Midbrain (tissue), 1 donor: ENCODE measurements at places on chromosomes 2 and 18.

DNA sequence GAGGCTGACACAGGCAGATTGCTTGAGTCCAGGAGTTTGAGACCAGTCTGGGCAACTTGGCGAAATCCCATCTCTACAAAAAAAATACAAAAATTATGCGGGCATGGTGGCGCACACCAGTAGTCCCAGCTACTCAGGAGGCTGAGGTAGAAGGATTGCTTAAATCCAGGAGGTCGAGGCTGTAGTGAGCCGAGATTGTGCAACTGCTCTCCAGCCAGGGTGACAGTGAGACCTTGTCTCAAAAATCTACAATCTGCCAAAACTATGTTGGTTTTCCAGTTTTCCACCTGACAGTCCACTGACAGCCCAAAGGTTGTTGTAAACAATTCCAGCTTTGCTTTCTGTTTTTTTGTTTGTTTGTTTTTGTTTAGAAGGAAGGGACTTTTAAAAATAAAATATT is 51.3 kb downstream of the KCMF1 start:
- no peak for DNase-seq

GRCh38 chr2:200814276-200814815 is 2.6 kb downstream of the BZW1 start:
- DNase-seq = no peak

- no peak for DNase-seq
Observed at GRCh38 chr2:220078439-220078838, 451.0 kb downstream of the SLC4A3 start.

DNA sequence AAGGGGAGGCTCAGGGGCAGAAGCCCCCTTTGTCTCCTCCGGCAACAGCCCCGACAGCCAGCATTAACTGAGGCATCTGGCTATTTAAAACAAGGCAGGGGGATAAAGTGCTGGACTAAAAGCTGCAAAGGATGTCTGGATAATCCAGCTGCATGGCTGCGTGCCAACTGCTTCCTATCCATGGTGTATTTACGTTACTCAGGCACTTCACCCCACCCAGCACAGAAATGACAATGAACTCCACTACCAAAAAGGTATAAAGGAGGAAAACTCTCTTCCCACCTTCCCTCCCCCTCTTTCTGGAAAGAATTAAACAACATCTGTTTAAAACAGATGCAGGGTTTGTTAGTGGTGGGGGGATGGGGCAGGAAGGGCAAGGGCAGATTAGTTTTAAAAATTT is 82.5 kb downstream of the SPRED2 start:
- no peak for DNase-seq

DNA sequence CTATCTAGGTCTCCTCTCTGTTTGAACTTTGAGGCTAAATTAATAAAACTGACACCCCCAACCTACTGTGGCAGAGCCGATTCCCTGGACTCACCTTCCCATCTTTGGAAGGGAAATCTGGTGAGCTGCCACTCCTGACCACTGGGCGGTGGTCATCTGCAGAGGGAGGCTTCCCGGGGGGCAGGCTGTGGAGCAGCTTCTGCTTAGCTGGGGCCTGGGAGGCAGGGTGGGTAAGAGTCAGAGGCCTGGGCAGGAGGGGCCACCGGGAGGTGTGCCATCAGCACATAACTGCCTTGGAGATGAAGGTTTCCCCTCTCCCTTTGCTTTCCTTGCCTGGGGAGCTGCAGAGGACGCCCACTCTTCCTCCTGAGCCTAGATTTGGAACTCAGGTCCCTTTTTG is 2.3 kb upstream of the NPPC start:
- DNase-seq = no peak

GRCh38 chr18:56992777-56993176 is 154.1 kb upstream of the BOD1L2 start:
- DNase-seq = no peak

GRCh38 chr2:7555260-7555659 is 638.0 kb downstream of the RNF144A start:
- no peak for DNase-seq

GRCh38 chr18:58604311-58604710 is 24.6 kb downstream of the ALPK2 start:
- DNase-seq = no peak

- no peak for DNase-seq
Observed at GRCh38 chr2:157932480-157933159, 56.5 kb upstream of the ACVR1 start.

- DNase-seq = no peak
Observed at GRCh38 chr18:58041633-58042032, 2.4 kb upstream of the NEDD4L start.

GRCh38 chr18:48428475-48429177 is 19.4 kb upstream of the ZBTB7C start:
- DNase-seq = no peak

GRCh38 chr2:41101281-41101680 is 649.4 kb upstream of the SLC8A1 start:
- DNase-seq = no peak

GRCh38 chr2:49044350-49045079 is 109.8 kb downstream of the FSHR start:
- DNase-seq = peak; percentile 14

- DNase-seq = no peak
Observed at GRCh38 chr2:17821535-17822444, 5.5 kb downstream of the MSGN1 start.

DNA sequence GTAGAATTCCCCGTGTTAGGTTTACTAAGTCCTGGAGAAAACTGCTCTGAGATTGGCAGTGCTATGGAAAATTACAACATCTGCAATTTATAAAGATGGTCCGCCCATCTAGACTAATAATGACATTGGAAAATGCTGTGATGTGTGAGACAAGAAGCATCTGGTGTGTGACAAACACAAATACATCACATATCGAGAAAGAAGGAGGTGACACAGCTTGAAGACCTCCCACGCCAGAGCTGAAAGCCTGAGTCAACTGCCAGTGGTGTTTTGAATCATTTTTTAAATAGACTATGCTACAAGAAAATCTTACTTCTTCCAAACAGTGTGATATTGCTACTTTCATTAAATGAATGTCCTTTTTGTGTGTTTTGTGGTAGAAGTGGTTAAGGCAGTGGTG is 8.6 kb upstream of the ANO7 start:
- DNase-seq = no peak

DNA sequence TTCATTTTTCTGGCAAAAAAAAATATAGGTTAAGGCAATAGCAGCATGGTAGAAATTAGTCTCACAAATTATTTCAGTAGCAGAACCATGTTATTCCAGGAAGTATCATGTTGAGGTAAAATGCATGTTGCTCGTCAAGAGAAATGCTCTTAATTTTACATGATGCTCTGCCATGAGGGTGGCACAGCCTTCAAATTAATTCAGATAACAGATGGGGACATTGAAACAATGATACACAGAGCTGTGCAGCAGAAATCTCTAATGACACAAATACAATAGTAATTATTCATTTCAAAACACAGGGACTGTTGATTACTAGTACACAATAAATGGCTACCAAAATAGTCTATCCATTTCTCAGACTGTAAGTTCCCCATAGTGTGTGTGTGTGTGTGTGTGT is 24.8 kb downstream of the GAREM1 start:
- peak; percentile 33 for DNase-seq

DNA sequence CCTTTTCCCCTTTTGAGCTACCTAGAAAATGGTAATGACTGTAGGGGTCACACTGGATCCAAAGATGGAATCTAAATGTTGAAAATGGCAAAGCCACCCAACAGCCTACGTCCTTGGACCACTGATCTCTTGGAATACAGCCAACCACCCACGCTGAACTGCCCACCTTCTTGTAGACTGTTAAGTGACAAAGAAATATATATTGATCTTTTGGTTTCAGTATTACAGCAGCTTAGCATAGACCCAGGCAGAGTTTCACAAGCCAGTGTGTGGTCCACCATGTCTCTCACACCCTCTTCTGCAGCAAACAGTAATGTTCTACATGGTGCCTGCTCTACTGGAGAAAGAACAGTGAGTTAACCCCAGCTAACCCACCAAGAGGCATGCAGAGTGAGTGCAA is 20.2 kb downstream of the CACNB4 start:
- no peak for DNase-seq

- DNase-seq = no peak
Observed at GRCh38 chr2:70354264-70354949, 52.5 kb upstream of the FAM136A start.

GRCh38 chr2:47535996-47536395 is 133.0 kb downstream of the MSH2 start:
- no peak for DNase-seq

DNA sequence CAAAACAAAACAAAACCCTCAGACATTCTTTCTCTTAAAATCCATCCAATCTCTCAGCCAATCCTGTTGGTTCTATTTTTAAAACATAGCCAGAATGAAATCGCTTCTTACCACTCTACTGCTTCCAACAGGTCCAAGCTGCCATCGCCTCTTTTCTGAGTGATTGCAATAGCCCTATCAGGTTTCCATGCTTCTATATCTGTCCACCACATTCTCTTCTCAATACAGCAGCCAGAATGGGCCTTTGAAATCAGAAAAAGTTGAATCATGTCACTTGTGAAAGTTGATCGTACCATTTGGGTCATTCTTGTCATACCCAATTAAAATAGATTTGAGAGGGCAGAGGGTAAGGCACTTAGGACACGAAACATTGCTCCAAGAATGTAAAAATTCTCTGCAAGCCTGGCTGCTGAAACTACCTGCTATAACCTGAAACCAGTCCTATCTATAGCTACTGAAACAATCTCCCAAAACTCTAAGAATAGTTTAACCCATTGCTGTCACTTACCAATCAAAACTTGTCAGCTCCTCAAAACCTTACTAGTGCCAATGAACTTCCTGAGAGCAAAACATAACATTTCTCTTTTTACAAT is 3.3 kb upstream of the MTLN start:
- DNase-seq = no peak

DNA sequence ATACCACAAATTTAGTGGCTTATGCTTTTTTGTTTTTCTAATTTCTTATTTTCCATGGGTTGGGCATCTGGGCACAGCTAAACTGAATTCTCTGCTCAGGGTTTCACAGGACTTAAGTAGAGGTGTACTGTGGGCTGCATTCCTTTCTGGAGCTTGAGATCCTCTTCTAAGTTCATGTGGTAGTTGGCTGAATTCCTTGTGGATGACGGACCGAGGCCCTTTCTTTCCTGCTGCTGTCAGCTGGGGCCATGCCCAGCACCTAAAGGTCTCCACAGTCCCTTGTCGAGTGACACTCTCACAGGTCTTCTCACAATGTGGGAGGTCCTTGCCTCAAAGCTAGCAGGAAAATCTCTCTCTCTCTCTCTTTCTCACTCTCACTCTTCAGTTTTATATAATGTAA is 433.5 kb upstream of the LRATD1 start:
- no peak for DNase-seq

- no peak for DNase-seq
Observed at GRCh38 chr2:17422061-17422460, 96.2 kb downstream of the RAD51AP2 start.

GRCh38 chr2:201939453-201939941 is 94.2 kb upstream of the FZD7 start:
- DNase-seq = no peak

- no peak for DNase-seq
Observed at GRCh38 chr18:42268798-42269197, 313.8 kb downstream of the PIK3C3 start.

DNA sequence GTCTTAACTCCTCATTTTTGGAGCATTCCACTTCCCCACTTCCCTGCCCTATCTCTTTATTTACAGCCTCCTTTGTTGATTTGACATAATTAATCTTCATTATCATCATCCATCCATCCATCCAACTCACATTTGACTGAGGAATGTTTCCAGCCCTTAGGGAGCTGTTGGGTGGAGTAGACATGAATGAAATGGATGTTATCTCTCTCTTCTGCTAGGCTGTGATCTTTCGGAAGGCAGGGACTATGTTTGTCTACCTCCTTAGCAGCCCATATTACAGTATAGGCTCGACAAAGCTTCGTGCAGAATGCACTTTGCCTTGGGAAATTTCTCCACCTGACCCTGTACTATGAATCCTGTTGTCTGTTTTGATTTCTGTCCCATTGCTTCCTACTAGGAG is 7.7 kb upstream of the EFEMP1 start:
- no peak for DNase-seq

DNA sequence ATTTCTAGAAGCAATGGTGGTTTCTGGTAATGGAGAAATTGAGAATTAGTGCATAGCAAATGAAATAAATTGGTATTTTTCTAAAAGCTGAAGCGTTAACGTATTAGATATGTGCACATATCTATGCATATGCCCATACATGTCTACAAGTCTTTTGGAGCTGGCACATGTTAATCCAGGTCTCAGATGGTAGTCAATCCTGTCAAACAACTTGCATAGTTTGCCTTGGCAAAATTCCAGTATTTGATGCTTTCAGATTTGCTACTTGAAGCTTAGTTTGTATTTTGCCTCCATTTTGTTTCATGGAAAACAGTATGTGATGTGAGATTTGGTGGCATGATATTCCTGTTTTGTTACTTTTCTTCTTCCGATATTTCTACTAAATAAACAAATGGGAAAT is 304.6 kb downstream of the PARD3B start:
- no peak for DNase-seq

- peak; percentile 13 for DNase-seq
Observed at GRCh38 chr18:23136326-23137096, 1.2 kb downstream of the CABLES1 start.

DNA sequence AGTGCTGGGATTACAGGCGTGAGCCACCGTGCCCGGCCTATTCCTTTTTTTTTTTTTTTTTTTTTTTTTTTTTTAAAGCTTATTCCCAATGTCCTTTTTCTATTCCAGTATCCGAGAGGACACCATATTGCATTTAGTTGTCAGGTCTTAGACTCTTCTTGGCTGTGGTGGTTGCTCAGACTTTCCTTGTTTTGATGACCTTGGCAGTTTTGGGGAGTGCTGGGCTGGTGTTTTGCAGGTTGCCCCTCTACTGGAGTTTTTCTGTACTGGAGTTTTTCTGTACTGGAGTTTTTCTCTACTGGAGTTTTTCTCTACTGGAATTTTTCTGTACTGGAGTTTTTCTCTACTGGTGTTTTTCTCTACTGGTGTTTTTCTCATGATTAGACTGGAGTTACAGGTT is 149.2 kb downstream of the TANC1 start:
- DNase-seq = no peak

DNA sequence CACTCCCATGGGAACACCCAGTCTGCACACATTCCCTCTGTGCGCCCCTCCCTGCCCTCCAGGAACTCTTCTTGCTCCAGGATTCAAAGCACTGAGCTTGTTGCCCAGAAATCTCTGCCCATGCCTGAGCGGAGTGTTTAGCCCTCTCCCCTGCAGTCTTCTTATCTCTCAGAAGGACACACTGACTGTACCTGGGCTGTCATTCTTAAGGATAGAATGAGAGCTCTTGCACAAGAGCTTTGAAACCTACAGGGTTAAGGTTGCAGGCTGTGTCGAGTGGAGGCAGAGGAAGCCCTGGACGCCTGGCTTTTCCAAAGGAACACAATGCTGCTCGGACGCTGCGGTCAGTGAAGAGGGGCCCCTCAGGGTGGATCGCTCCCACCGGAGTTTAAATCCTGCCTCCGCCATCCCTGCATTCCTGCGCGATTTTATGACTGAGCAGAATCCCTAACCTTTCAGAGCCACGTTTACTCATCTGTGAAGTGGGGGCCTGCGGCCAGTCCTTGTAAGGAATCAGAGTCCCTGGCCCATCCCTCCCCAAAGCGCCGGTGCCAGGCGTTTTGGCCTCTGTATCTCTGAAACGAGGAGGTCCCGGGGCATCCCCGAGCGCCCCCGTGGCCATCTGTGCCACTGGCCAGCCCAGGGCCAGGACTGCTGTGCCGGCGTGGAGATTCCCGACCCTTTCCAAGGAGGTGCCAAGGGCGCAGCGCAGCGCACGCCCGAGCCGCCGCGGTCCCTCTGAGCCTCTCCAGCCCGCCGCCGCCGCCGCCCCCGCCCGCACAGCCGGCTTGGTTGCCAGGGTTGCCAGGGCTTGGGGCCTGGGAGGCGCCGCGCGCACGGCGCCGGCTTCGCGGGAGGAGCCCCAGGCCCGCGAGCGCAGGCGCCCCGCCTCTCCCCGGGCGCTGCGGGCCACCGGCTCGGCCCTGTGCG is 58.9 kb downstream of the FAM168B start:
- DNase-seq = peak; percentile 61
